ENCODE measurements at places on chromosomes 12 and 14.

- no peak for DNase-seq
These were observed 119.6 kb downstream of the SYNE2 start for GRCh38 chr14:63972323-63972932.

- no peak for DNase-seq
These were observed 24.2 kb downstream of the CHST11 start for GRCh38 chr12:104480826-104481440.

GRCh38 chr12:7571257-7571656 lies 67.7 kb upstream of the CD163 start:
- no peak for DNase-seq

- no peak for DNase-seq
These were observed 180.6 kb upstream of the MYL2 start for GRCh38 chr12:111101003-111101402.

DNA sequence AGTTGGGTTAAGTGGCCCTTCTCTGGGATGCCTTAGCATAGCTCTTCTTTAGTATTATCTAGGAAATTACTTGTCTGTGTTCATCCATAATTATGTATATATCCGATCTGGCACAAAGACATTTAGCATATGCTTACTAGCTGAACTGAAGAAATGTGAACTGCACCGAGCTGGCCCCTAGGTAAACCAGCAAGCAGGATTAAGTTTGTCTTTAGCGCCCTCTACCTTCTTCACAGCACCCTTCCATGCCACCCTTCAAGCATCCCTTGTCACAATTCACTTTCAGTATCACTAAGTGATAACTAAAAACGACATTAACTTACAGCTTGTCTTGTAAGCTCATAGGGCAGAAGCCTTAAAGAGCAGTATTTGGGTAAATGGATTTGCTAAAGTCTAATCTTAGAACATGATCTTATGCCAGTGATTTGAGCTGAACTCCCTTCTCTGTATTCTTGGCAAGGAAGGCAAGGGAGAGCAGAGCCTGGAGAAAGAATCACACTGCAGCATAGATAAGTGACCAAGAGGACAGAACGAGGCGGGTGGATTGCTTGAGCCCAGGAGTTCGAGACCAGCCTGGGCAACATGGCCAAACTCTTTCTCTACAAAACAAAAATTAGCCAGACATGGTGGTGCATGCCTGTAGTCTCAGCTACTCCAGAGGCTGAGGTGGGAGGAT lies 2.6 kb upstream of the HAL start:
- DNase-seq: peak; percentile 42

DNA sequence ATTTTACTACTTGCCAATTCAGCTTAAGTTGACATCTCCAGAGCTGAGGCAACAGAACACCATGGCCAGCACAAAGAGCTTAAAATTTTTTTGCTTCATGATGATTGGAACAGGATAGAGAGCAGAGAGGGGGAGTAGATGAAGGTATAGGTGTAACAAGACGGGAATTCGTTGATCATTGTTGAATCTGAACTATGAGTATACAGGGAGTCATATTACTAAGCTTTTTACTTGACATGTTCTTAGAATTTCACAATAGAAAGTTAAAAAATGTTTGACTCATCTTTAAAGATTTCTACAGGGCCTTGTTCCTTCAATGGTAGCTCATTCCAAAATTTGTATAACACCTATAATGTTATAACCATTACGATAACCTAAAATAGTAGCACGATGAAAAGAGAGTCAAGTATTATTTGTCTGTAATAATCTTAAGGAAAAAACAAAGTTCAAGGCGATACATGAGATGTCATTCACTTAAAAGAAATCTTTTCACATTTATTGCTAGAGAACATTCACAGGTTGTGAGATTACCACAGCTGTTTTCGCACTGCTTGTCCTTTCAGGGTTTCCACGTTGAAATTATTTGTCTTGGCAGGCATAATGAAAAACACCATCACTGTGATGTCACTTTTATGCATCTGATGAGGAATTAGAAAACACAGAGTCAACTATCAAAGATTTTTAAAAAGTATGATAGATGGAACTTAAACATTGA lies 33.9 kb downstream of the SPX start:
- DNase-seq: no peak

GRCh38 chr14:97106166-97106565 lies 309.0 kb downstream of the VRK1 start:
- no peak for DNase-seq

- DNase-seq: no peak
These were observed 2.9 kb downstream of the CHPT1 start for GRCh38 chr12:101700299-101700820.

- peak; percentile 19 for DNase-seq
These were observed 281.7 kb upstream of the AMIGO2 start for GRCh38 chr12:47361389-47362021.

GRCh38 chr14:44170556-44170955 lies 336.5 kb downstream of the FSCB start:
- no peak for DNase-seq

DNA sequence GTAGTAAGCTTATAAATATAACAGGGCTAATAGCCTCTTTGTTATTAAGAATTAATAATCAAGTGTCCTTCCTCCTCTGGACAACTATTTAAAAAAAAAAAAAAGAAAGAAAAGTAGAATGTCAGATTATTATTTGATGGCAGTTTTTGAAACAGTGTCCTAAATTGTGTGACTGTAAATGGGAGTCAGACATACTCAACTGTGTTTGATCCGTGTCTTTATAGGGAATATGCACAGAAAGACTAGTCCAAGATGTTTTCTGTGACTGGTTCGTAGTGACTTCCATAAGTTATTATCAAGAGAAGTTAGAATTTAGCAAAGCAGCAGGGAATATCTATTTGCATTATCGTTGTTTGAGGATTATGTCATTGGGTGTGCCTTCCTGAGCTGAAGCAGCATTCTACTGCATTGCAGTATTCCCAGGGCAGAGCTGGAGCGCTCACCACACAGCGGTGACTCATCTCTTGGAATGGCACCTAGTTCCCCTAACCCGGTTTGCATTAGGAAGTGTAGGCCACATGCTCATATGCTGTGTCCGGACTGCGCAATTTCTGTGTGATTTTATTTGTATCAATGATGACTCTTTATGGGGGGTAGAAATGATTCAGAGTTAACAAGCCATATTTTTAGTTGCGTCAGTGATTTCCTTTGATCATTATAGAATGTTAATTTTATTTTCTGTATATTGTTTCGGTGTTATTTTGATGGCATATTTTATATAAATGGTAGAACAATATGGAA lies 7.9 kb downstream of the DYNC1H1 start:
- no peak for DNase-seq

GRCh38 chr12:3797531-3798048 lies 44.7 kb upstream of the CRACR2A start:
- no peak for DNase-seq

DNA sequence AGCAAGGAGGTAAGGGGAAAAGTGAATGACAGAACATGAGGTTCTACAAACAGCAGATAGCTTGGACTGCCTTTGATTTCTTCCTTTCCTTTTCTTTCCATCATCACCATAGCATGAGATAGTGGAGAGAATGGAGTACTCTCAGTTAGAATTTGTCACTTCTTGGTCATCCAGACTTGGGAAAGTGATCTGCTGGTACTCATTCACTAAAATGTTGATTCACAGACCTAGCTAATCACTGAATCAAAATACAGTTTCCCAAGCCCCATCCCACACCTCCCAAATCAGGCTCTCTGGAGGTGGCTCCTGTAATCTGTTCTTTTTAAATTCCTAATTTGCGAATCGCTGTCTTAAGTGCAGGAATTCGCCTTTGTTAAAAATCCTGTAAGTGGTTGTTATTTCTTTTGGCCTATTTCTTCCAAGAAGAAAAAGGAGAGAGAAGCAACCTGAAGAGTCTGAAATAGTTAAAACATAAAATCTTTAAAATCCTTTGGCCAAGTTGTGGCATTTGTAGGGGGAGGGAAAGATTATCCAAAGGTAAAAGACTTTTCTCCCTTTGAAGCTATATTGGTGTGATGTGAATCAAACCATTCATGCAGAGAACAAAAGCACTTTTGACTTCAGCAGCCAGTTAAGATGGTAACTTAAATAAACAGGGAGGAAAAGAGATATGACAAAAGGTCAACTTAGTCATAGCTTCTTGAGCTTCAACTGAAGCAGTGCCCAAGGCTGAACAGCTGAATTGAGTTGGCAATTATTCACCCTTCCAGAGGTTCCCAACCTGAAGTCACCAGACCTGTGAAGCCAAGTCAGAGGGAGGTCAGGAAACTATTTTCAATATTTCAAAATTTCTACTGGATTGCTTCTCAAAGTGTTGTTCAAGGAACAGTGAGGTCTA lies 255.1 kb upstream of the KRR1 start:
- DNase-seq: no peak

DNA sequence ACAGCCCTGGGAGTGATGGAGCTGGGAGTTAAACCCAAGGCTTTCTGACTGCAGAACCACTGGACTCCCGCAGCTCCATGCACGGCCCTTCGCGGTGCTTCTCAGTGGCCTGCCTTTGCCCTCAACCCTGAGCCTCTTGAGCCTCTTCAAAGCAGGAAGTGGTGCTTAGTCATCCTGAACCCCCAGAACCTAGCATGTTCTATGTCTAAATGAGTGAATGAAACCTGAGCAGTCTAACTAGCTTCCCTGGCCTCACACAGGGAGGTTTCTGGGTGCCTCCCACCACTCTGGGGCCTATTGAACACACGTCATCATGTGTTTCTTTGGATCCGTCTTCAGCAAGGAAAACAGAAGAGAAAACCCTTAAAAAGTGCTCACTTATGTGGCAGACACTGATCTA lies 117.9 kb upstream of the SFSWAP start:
- no peak for DNase-seq

DNA sequence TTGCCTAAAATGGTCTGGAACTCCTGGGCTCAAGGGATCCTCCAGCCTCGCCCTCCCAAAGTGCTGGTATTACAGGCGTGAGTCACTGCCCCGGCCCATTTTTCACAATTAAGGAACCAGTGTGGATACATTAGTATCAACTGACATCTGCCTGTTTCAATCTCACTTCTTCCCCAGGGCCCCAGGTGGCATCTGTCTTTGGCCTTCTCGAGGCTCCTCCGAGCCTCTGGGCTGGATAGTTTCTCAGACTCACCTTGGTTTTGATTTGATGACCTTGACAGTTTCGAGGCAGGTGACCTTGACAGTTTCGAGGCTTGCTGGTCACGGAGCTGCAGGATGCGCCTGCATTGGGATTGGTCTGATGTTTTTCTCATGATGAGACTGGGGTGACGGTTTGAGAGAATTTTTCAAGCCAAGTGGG lies 41.0 kb upstream of the NCOR2 start:
- no peak for DNase-seq

- no peak for DNase-seq
These were observed 94.7 kb downstream of the ERGIC2 start for GRCh38 chr12:29286081-29286790.

GRCh38 chr12:44603701-44604100 lies 272.4 kb downstream of the NELL2 start:
- DNase-seq: no peak

DNA sequence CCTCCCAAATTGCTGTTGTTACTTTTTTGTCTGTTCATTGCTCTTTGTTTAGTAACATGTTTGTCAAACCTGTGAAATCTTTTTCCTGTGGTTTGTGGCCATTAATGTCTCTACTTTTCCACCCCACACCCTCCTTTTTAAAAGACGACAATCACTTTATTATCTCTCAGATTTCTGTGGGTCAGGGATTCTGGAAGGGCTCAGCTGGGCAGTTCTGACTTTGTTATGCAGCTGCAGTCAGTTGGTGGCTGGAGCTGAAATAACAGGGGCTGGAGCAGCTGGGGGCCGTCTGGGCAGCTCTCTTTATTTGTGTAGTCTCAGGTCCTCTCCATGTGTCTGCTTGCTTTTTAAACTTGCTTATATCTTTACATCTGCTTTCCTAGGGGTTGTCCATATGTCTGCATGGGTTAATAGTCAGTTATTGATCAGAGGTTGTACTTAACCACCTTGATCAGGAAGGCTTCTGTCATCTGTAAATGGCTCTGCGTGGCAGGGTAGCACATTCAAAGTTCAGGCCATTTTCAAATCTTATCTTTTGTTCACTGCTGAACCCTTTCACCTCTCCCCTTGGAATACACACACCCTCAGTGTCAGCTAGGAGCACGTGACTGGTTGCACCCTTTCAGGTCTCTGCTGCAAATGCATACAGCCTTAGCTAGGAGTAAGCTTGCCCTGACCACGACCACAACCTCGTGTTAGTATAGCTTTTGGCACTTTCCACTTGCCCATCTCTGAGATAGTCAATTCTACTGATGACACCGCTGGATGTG lies 27.9 kb downstream of the BORCS5 start:
- DNase-seq: peak; percentile 73

GRCh38 chr14:79629411-79630287 lies 581.7 kb downstream of the DIO2 start:
- DNase-seq: no peak

GRCh38 chr12:100199023-100199346 lies 1.6 kb upstream of the ACTR6 start:
- no peak for DNase-seq

- DNase-seq: peak; percentile 10
These were observed 9.8 kb upstream of the PARP11 start for GRCh38 chr12:3882896-3883564.

- peak; percentile 41 for DNase-seq
These were observed 301.1 kb downstream of the DUSP6 start for GRCh38 chr12:89051065-89051677.

GRCh38 chr12:120762086-120762485 lies 36.5 kb downstream of the ACADS start:
- no peak for DNase-seq

GRCh38 chr14:56117765-56118610 lies at the start of gene PELI2:
Gene PELI2, plus strand, starts transcription at chr14:56118411. Its CDS starts 250 bp downstream, at chr14:56118661.
- DNase-seq: peak; percentile 88

DNA sequence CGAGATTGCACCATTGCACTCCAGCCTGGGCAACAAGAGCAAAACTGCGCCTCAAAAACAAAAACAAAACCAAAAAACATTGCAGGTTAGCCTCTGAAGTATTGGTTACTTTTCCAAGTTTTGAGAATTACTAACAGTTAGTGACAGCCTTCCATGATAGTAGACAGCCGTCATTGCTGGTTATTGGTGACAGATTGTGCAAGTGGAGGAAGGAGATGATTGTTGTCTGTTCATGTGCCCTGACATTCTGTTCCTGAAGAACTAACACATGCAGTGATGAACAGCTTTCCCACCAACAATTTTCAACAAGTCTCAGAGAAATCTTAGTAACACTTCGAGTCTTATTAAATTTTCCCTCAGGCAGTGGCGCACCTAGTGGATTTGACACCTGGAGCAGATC lies 89.3 kb upstream of the NAP1L1 start:
- no peak for DNase-seq

- DNase-seq: no peak
These were observed 312.3 kb downstream of the ATP23 start for GRCh38 chr12:58253663-58254062.

DNA sequence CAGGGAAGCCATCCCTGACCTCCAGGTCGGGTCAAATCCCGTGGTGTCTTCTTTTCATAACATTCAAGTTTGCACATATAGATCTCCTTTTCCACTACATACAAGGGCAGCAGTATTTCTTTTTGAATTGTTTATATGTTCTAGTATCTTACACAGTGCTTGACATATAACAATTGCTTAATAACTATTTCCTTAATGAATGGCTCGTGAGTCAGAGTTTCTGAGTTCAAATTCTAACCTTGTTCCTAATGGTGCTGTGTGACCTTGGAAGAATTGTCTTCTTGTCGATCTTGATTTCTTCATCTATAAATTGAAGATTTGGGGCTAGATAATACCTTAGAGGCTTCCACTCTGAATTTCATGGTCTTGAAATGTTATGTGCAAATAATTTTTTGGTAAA lies 57.2 kb upstream of the PELI2 start:
- no peak for DNase-seq

- peak; percentile 39 for DNase-seq
These were observed 16.4 kb downstream of the ARID2 start for GRCh38 chr12:45745861-45746277.

- DNase-seq: no peak
These were observed 278.2 kb upstream of the DIO2 start for GRCh38 chr14:80489513-80489912.

- no peak for DNase-seq
These were observed 18.9 kb downstream of the IGF1 start for GRCh38 chr12:102461501-102461900.

All from immature natural killer cell (primary cell).